ENCODE measurements at places on chromosomes 4 and X.

DNA sequence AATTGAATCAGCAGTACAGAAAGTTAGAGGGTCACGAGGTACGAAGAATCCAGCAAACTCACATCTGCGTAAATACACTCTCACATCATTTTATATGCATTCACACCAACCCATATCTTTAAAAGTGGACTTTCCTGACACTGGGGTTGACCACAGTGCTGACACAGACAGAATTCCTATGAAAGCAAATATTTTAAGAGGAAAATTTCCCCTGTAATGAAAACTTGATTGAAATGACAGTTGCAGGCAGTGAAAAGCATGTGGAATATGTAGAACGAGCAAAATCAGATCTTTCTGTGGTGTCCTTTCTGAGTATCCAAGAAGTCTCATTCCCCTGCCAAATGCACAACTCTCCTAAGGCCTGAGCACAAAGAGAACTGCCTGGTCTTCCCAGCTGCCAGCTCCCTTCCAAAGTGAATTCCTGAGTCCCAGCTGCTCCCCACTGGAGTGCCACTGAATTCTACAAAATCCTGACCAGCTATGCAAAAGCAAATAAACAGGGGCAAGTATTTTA is 50.5 kb upstream of the FAM9C start:
- DNase-seq, result peak; percentile 84

- DNase-seq, result no peak
Observed at GRCh38 chrX:153611298-153612095, 12.6 kb upstream of the CCNQ start.

DNA sequence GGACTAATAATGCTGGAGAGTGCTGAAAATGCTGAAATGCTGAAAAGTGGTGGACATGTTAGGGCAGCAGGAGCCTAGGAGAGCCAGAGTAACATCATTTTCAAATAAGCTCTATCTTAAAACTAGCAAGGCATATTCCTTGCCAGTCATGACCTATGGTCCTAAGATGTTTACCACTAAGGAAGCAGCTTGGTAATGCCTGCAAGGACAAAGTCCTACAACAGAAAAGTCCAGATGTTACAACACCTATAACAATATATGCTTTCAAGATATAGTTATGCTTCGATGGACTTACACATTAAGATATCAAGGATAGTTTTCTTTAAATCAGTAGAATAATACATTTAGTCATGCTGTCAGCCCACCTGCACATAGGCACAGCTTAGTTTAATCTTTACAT is 4.5 kb upstream of the ADH4 start:
- DNase-seq, result no peak

DNA sequence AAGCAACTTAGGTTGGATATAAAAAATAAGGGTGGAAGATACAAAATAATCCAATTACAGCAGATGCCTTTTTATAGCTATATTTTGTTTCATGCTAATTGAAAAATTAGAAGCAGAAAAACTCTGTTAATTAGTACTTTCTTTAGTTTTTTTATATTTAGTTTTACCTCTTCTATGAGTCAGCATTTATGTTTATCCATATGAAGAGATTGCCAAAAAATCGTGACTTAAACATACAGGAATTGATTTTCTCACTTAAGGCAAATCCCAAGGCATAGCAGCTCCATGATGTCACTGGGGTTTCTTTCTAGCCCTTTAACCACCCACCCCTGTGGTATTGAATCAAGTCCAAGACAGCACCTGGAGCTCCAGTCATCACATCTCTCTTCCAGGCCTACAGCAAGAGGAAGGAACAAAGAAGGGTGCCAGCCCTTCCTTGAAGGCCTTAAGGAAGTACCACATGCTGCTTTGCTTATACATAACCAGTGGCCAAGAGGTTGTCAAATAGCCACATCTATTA is 365.8 kb upstream of the TENM3 start:
- peak; percentile 33 for DNase-seq

DNA sequence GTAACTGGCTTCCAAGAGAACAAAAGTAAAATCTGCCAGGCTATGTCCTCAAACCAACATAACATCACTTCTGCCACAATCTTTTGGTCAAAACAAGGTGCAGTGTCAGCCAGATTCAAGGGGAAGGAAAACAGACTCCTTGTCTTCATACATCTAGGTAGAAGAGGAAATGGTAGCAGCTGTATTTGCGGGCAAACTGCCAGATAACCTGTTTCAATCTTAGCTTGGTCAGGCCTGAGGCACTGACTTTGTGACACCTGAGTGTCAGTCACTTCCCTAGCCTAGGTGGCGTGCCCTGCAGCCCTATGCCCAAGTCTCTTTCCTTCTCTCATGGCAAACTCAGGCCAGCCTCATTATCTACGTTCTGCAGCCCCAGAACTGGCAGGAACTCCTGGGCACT is 146.2 kb upstream of the JADE1 start:
- DNase-seq, result no peak

GRCh38 chrX:21996872-21997455 is 35.2 kb upstream of the PHEX start:
- no peak for DNase-seq
